DND-41 (cell line): ENCODE measurements at places on chromosomes 6 and 20.

GRCh38 chr6:141833001-141833655 is 299.6 kb upstream of the GJE1 start:
- H3K27ac ChIP-seq = no peak overlapping the region
- DNase-seq = no peak
- no peak overlapping the region for H3K4me3 ChIP-seq
- H3K36me3 ChIP-seq = no peaks in the 10 kb centered on the region
- H3K27me3 ChIP-seq = no peaks in the 10 kb centered on the region

GRCh38 chr20:57648878-57649616 is 28.8 kb upstream of the ZBP1 start:
- H3K36me3 ChIP-seq = no peaks in the 10 kb centered on the region
- peaks cover 27% of the 10 kb centered on the region for H3K27me3 ChIP-seq

DNA sequence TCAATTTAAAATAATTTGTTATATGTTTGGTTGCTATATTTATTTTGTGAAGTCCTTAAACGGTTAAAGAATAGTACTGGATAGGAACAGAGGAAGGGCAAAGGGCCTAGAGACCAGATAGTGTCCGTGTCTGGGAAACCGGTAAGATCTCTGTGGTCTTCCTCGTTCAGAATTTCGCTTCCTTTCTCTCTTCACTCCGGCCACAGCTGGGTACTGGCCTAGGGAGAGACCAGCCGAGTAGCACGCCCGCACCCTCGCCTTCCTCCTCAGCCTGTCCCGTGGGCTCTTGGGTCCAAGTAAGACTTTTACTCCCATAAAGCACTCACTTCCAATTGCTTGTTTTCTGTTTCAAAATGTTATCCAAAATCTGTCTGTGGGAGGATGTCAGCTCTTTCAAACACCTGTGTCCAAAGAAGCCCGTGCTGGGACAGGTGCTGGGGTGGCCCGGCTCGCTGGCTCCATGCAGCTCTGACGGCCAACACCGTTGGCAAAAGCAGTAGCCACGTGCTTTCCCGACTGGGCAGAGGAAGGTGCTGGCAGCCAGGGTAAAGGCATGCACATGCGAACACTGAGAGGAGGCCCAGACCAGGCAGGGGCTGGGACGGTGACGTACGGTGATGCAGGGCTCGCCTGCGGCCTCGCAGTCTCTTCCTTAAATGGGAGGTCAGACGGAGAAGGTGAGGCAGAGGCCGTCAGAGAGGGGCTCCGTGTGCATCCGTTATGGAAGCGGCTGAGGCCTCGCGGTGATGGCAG is 112.2 kb downstream of the IRF4 start:
- H3K27ac ChIP-seq = no peak overlapping the region
- H3K4me3 ChIP-seq = no peak overlapping the region
- DNase-seq = no peak

DNA sequence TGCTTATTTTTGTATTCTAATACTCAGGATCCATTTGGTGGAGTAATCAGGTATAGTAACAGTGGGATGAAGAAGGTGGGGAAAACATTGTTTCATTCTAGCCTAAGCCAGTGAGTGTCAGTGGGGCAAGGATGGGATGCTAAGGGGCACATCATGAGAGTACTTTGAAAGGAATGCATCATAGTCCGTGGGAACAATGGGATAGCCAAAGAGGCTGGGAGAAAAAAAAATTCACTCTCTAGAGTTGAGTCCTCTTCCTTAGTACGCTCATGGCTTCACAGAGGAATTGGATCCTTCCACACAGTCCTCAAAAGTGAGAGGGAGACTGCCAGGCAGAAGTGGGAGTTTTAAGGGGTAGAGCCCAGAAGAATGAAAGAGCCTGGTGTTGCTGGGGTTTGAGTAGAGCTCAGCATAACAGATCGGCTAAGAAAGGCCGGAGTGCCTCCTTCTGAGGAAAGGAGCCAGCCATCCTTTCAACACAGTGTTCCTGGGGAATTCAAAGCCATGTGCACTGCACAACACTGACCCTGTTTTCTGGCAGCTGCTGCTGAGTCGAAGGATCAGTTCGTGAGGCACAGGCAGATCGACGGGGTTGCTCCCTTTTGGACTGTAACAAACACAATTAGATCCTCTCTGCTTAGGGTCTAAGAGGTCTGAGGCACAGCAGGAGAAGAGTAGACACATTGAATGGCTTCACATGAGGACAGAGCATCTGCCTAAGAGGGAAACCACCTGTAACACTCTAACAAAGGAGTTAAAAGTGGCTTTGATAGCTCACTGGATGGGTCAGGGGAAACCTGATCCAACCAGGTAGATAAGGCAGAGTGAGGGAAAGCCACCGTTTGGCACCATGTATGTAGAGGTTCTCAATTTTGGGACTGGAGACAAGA is 61.2 kb downstream of the ELOVL5 start:
- DNase-seq = no peak
- H3K27ac ChIP-seq = peak overlapping the region; percentile 23; the same call in 1 of the 2 replicates
- H3K36me3 ChIP-seq = peaks cover 76% of the 10 kb centered on the region
- no peaks in the 10 kb centered on the region for H3K27me3 ChIP-seq
- peaks cover 8% of the 10 kb centered on the region; the same call in 1 of the 2 replicates for H3K4me1 ChIP-seq
- H3K4me3 ChIP-seq = no peak overlapping the region

GRCh38 chr6:33112148-33112547 is 36.4 kb downstream of the HLA-DPB1 start:
- H3K36me3 ChIP-seq = no peaks in the 10 kb centered on the region
- H3K4me1 ChIP-seq = no peaks in the 10 kb centered on the region
- H3K27ac ChIP-seq = no peak overlapping the region
- DNase-seq = peak; percentile 16
- H3K27me3 ChIP-seq = peaks cover 29% of the 10 kb centered on the region
- H3K4me3 ChIP-seq = no peak overlapping the region

GRCh38 chr6:166911248-166911677 is 45.1 kb downstream of the RNASET2 start:
- no peak overlapping the region for H3K27ac ChIP-seq
- no peak for DNase-seq
- H3K36me3 ChIP-seq = no peaks in the 10 kb centered on the region

DNA sequence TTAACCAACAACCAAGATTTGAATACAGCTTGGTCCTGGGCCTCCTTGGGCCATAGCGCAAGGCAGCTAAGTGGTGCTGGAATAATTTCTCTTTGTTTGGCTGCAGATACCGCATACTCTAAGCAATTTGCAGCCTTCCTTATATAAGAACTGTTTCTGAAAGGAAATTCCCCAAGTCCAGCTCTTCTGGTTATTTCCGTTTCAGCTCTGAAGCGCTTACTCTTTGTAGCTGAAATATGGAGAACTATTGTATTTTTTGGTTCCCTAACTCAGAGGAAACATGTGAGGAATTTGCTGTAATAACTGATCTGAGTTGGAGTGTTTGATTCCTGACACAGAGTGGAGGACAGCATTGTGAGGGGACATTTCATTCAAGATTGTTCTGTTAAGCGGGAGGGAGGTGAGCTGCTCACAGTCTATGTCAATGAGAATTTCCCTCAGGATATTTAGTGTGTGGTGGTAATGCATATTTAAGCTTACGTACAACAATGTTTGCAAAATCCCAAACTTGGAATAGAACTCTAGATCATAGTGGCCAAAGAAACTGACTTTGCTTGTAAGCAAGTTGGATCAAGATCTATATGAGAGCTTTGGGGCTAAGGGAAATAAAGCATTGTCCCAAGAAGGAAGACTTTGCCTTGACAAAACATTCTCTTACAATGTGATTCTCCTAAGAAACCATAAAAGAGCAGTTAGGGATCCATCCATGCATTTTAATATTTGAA is 576.6 kb upstream of the FLRT3 start:
- H3K27ac ChIP-seq = no peak overlapping the region
- H3K27me3 ChIP-seq = no peaks in the 10 kb centered on the region
- no peak for DNase-seq
- H3K36me3 ChIP-seq = no peaks in the 10 kb centered on the region
- no peak overlapping the region for H3K4me3 ChIP-seq

DNA sequence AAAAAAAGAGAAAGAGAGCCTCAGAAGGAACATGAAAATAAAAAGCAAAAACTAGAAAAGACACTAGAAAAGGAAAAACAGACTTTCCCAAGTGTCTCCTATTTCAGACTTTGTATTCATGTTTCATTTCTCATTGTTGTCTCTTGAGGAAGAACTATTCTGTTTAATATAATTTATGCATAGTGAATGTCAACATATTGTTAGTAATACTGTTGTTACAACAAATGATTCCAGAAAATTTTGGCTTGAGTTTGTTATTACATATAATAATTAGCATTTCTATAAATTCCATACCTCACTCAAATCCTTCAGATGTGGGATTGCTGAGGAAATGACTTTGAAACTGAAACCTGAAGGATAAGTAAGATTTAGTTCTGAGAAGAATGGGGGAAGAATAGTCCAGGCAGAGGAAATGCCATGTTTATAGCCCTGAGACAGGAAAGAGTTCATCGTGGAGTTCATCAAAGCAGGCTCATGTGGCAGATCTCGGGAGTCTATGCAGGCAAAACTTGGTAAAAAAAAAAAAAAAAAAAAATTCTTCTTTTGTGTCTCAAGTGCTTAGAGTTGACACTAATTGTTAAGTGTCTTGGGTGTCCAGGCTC is 53.1 kb upstream of the EIF2S2 start:
- no peak overlapping the region for H3K4me3 ChIP-seq
- no peak overlapping the region for H3K27ac ChIP-seq
- no peak for DNase-seq
- H3K27me3 ChIP-seq = no peaks in the 10 kb centered on the region
- peaks cover 5% of the 10 kb centered on the region for H3K4me1 ChIP-seq
- no peaks in the 10 kb centered on the region for H3K36me3 ChIP-seq

DNA sequence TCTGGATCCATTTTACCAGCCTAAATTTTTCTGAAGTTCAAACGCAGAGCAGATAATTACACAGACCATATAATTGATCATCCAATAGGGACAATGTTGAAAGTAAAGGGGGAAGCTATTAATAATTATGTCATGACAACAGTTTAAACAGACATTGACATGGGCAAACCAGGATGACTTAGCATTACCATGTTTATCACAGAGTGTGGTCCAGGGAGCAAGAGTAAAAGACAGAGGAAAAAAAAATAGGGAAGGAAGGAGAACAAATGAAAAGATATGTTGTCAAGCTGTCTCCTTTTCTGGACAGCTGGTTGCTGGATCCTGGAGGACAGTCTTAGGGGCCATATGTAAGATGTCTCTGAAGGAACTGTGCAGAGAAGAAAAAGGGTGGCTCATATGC is 69.4 kb upstream of the FBXL4 start:
- H3K27ac ChIP-seq = no peak overlapping the region
- H3K4me3 ChIP-seq = no peak overlapping the region
- peaks cover 11% of the 10 kb centered on the region for H3K4me1 ChIP-seq

GRCh38 chr20:14223806-14224205 is 113.6 kb downstream of the FLRT3 start:
- H3K27me3 ChIP-seq = peaks cover 8% of the 10 kb centered on the region
- no peaks in the 10 kb centered on the region for H3K36me3 ChIP-seq
- no peak overlapping the region for H3K27ac ChIP-seq
- no peak for DNase-seq

DNA sequence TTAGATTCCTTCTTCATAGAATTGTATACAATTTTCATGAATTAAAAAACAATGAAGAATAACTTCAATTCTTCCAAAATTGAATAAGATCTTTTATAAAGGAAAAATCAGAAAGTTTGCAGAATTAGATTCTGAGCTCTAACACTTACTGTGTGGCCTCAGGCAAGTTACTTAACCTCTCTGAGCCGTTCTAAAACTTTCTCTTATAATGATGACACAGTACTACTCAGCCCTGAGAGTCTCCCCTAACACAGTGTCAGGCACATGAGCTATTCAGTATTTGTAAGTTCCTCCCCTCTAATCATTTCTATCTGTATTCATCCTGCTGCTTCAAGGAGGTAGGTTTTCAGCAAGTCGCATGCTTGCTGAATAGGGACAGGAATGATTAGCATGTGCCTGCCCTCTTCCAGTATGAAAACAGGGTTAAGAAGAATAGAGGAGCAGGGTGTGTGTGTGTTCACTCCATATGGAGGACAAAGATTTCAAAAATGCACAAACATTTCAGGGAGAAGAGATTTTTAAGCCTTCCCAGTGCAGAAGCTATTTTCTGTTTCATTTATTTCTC is 11.4 kb downstream of the ID4 start:
- H3K27ac ChIP-seq = no peak overlapping the region
- H3K36me3 ChIP-seq = no peaks in the 10 kb centered on the region
- no peaks in the 10 kb centered on the region for H3K4me1 ChIP-seq
- DNase-seq = no peak
- peaks cover 9% of the 10 kb centered on the region for H3K27me3 ChIP-seq

GRCh38 chr20:45890077-45890984 is 677 bp downstream of the NEURL2 start:
- no peaks in the 10 kb centered on the region for H3K27me3 ChIP-seq
- peaks cover 31% of the 10 kb centered on the region for H3K4me1 ChIP-seq
- DNase-seq = no peak
- H3K36me3 ChIP-seq = peaks cover 35% of the 10 kb centered on the region
- H3K4me3 ChIP-seq = peak overlapping the region; percentile 95; the same call in 1 of the 2 replicates

DNA sequence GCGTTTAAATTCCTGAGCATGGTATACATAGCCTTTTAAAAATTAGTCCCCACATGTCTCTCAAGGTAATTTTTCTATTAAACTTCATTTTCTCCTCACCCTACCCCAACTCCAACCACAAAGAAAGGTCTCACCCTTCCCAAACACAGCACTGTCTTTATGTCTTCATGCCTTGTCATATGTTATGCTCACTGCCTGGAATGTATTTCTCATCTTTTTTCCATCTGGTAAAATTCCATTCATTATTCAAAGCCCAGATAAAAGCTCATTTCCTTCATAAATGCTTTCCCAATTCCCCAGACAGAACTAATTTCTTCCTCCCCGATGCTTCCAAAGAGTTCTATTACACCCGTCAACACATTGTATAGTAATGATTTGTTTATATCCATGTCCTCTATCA is 302.0 kb downstream of the ALDH8A1 start:
- no peak overlapping the region for H3K27ac ChIP-seq
- no peaks in the 10 kb centered on the region for H3K4me1 ChIP-seq
- no peak overlapping the region for H3K4me3 ChIP-seq
- DNase-seq = no peak
- H3K27me3 ChIP-seq = peaks cover 16% of the 10 kb centered on the region
